Fibroblast of villous mesenchyme (primary cell): ENCODE measurements at places on chromosomes 1 and 21.

GRCh38 chr1:149916898-149917252 lies 769 bp downstream of the SV2A start:
- no peak for DNase-seq

DNA sequence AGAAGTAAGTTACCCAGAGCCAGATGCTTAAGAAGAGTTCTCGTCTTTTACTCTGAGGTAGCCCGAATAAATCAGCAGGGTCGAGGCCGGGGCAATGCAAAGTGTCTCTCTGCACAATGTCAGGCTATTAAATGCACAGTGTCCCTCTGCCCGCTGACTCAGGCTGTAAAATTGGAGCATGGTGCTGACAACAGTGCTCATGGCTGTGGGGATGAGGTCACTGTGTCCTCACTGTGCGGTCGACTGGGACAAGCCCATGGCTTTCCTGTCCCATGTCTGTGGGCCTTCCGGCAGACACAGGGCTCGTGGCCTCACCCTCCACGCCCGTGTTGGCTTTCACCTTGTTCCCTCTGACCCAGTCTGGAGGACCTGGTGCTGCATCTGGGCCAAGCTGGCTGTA lies 14.6 kb upstream of the SLC2A1 start:
- DNase-seq, result peak; percentile 73

DNA sequence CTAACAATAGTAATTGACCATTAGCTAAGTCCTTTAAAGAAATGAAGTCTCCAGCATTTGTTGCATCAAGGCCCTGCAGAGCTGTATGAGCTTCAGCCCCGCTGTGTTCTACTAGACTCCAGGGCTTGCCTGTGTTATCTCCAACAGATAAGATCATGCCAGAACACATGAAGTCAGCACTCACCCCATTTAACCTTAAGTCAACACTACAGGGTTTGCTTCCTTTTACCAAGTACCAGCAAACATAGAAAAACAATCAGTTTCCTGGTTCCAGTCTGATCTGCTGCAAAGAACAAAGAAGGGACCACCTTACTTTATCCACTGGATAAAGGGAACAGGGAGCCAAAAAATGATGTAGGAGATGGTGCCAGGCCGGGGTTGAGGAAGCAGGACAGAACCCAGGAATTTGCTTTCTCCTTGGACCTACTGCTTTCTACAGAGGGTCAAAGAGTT lies 41.3 kb upstream of the ENAH start:
- DNase-seq, result peak; percentile 97

DNA sequence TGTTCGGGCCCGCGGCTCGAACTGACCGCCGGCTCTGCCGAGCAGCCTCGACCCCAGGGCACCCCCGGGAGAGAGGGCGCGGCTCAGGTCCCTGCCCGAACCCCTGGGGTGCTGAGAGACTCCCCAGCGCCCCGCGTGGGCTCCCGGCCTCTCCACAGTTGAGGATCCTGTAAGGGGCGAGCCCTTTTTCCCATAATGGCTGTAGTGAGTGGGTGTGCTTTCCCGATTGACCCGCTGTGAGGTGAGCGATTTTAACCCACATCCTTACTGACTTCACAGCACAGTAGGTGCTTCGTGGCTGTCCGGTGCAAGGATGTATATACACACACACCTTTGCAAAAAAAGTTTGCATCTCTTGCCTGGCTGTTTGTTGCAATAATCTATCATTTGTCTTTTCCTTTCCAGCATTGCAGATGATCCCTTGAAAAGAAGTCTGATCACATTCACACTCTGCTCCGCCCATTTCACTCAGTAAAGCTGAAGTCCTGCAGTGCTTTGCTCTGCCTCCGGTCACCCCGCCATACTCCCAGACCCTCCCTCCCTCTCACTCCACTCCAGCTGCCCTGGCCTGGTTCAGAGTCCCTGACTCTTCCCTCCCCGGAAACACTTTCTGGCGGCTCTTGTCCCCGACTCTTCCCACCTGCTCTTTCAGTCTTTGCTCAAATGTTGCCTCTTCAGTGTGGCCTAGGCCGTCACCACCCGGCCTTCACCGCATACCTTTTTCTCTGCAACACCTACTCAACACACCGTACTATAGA lies 955 bp upstream of the UBE2G2 start:
- no peak for DNase-seq

- DNase-seq, result no peak
Measured at GRCh38 chr21:46038341-46038829, 56.8 kb downstream of the COL6A1 start.

- DNase-seq, result peak; percentile 6
Measured at GRCh38 chr1:33852711-33853110, 11.2 kb upstream of the HMGB4 start.

- no peak for DNase-seq
Measured at GRCh38 chr1:74835051-74835450, 102.1 kb downstream of the TYW3 start.

- DNase-seq, result no peak
Measured at GRCh38 chr1:9136932-9137331, 8.0 kb upstream of the GPR157 start.

DNA sequence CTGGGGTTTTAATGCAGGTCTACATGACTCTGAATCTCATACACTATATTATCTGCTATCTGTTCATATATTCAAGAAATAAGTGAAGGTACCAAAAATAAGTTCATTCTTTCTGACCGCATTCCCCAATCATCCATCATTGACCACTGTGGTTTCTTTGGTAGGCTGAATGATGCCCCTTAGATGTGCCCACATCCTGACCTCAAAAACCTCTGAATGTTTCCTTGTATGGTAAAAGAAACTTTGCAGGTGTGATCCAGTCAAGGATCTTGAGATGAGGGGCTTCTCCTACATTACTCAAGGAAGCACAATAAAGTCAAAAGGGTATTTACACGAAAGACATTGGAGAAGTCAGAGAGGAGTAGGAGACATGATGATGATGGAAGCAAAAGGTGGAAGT lies 60.6 kb upstream of the LRRC8B start:
- DNase-seq, result no peak

DNA sequence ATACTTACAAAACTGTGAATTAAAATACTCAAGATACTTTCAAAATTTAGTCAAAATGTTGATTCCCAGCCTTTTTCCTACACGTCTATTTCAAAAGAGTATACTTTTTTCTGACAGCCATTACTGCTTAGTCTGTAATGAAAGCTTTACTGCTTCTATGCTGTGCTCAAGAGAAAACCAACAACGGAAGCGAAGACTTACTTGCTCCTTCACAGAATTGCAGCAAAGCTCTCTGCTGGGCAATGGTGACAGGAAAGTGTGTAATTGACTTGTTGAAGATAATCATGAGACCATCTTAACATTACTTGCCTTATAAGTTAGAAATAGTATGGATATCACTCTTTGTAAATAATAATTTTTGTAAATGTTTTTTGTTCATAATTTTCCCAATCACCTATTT lies 1.7 kb upstream of the DYNLT5 start:
- no peak for DNase-seq

- no peak for DNase-seq
Measured at GRCh38 chr1:58409336-58409735, 137.2 kb downstream of the OMA1 start.

DNA sequence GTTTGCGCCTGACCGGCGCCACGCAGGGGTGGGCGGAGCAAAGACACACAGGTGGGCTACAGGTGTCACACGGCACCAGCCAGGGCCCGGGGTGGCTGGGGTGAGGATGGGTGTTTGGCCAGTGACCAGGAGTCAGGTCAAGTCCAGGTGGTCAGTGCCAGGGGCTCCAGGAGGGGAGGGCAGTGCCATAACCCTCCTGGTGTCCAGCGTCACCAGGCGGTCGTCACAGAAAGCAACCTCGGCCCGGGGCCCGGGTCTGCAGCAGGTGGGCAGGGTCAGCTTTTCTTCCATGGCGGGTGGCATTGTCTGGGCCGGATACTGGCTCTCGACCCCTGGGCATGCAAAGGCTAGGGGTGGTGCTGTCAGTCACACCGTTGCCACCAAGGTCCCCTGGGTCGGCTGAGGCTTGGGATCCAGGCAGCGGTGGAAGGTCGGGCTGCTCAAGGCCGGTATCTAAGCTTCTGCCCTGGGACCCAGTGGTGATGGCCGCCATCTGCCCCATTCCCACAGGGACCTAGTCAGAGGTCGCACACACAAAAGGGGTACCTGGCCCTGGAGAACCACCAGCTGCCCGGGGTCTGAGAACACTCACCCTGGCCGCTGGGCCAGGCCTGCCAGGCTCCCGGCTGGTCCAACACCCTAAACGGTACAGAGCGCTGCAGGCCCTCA lies 1.8 kb downstream of the FNDC10 start:
- no peak for DNase-seq

GRCh38 chr1:206682111-206682510 lies 2.6 kb upstream of the MAPKAPK2 start:
- DNase-seq, result peak; percentile 45

GRCh38 chr1:26733982-26734381 lies 38.2 kb downstream of the ARID1A start:
- DNase-seq, result peak; percentile 50

DNA sequence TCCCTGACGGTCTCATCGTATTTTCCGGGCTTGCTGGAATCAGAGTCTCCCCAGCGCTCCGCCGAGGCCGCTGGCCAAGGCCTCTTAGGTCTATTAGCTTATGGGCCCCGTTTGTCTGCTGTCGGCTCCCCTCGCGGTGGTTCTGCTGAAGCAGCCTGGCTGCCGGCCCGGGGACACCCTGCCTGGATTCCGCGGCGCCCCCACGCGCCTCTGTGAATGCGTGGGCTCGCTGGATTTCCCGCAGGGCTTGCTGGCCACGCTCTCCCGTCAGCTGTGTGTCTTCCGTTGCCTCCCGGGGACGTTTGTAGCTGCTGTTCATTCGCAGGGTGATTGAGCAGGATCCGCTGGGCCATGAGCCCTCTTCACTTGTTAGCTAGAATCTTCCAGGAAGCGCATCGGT lies 8.4 kb downstream of the LRRC3 start:
- DNase-seq, result peak; percentile 4

GRCh38 chr21:35506352-35506751 lies 457.2 kb upstream of the RUNX1 start:
- no peak for DNase-seq

DNA sequence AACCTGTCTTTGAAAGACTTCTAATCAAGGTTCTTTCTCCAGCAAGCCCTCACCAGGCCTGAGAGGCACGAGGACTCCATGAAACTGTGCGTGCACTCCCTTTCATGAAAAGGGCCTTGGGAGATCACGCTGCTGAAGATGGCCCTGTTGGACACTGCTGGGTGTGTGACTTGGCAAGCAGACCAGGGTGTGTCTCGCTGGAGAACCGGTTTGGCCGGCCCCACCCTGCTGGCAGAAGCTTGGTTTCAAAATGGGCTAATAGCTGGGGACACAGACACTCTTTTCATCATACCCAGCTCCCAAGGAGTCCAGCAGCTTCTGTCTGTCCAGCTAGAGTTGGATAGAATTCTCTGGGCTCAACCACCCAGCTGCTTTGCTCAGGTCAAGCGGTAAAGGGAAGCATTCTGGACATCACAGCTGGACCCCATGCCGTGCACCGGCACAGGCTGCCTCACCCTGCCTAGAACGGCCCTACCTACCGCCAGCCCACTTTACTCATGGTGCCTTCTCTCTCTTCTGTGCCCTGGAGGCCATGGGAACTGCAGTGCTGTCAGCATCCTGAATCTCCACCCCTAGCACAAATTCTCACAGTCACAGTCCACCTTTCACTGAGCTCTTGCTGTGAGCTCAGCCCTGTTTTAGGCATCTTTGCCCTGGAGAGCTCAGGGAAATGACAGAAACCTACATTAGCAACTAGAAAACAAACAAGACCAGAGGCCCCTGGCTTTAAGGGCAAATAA lies 24.6 kb downstream of the PKP1 start:
- DNase-seq, result no peak

DNA sequence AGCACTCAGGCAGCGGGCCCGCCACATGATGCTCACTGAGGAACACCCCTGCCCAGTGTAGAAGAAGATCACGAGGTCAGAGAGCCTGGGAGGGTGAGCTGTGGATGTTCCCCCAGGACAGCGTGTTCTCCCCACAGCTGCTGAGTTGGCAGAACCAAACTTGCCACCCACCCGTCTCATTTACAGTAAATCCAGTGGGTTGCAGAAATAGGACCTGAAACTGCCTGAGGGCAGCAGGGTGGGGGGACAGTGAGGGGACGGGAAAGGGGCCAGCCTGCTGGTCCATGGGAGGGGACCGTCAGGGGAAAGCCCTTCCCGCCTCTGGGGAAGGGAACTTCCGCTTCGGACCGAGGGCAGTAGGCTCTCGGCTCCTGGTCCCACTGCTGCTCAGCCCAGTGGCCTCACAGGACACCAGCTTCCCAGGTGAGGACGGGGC lies at the start of gene C1QB:
Gene C1QB (plus strand): TSS at position 356 of the 436 bp plus-strand sequence. CDS start 6,227 bp downstream, outside the sequence.
- no peak for DNase-seq

GRCh38 chr1:228752675-228753265 lies 17.5 kb downstream of the RHOU start:
- DNase-seq, result no peak

GRCh38 chr1:25526753-25527152 lies 16.7 kb upstream of the LDLRAP1 start:
- DNase-seq, result no peak

GRCh38 chr1:31900790-31901189 lies 37.4 kb downstream of the PTP4A2 start:
- DNase-seq, result no peak

GRCh38 chr1:91753878-91754277 lies 132.1 kb downstream of the TGFBR3 start:
- no peak for DNase-seq

DNA sequence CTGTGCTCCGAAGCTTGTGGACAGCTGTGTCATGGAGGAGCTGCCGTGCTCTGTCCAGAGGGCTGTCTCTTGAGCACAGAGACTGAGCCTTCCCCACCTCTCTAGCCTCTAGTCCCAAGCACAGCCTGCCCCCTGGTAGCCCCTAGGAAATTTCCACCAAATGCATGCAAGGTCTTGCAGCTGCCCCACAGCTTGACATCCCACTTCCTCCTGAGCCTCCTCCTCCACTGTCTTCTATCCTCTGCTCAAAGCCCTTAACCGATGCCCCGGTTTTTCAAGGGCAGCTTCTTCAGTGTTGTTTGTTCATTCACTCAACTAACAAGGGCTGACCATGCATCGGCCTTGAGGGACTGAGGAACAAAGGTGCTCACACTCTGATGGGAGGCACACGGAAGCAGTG lies 20.6 kb upstream of the PROK1 start:
- no peak for DNase-seq

GRCh38 chr1:226981386-226981817 lies 41.3 kb downstream of the COQ8A start:
- DNase-seq, result no peak
